ENCODE measurements at places on chromosomes 6 and 20.

GRCh38 chr6:132675002-132675401, 16.0 kb upstream of the TAAR1 start:
- ATAC-seq: no peak

GRCh38 chr6:21524201-21524600, 69.3 kb upstream of the SOX4 start:
- ATAC-seq: no peak

DNA sequence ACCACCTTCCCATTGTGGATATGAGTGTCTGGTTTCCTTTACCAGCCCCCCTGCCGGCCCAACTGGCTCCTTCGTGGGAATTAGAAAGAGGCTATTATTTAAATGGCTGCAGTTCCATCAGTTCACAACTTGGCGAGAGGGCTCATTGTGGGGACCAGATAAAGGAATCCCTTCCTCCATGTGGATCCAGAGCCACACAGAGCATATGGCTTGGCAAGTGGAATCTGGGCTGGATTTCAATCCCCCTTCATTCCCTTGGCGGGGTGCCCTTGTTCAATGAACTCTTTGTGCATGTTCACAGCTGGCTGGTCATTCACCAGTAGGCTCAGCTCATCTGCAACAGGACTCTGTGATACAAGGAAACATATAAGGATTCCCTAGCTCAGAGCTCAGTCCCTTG, 140.6 kb downstream of the OPN5 start:
- no peak for ATAC-seq

GRCh38 chr20:53706466-53707370, 113.1 kb upstream of the ZNF217 start:
- ATAC-seq: peak; percentile 2

GRCh38 chr20:24955045-24955444, 6.0 kb downstream of the CST7 start:
- peak; percentile 31 for ATAC-seq

DNA sequence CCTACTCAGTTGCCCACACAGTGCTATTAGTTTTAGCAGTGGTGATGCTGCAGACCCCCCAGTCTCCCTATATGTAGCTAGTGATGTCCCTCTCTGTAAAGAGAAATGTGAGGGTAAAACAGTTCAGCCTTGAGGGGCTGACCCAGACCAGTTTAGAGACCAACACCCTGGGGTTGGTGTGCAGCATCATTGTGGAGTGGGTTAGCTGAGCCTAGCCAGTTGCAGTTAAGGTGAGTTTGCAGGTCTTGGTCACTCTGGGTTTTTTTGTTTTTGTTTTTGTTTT, 401 bp upstream of the B3GALT4 start:
- ATAC-seq: no peak

DNA sequence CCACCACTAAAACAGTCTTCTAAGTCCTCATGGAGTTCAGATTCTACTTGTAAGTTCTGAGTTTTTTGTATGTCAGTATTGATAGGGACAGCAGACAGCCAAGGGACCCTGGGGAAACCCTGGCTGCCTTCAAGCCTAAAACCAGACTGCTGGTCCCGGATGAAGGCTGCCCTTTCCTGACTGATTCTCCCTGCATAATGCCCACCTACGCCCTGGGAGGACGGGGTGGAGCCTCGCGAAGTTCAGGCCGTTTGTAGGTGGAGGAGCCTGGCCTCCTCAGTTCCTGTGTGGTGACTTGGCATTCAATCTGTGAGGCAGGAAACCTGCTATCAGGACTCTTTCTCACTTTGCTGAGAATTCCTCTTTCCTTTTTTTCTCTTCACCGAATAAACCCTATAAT, 120.3 kb upstream of the LGSN start:
- no peak for ATAC-seq

- no peak for ATAC-seq
These were observed 100.1 kb downstream of the TNFRSF21 start for GRCh38 chr6:47209632-47210031.

DNA sequence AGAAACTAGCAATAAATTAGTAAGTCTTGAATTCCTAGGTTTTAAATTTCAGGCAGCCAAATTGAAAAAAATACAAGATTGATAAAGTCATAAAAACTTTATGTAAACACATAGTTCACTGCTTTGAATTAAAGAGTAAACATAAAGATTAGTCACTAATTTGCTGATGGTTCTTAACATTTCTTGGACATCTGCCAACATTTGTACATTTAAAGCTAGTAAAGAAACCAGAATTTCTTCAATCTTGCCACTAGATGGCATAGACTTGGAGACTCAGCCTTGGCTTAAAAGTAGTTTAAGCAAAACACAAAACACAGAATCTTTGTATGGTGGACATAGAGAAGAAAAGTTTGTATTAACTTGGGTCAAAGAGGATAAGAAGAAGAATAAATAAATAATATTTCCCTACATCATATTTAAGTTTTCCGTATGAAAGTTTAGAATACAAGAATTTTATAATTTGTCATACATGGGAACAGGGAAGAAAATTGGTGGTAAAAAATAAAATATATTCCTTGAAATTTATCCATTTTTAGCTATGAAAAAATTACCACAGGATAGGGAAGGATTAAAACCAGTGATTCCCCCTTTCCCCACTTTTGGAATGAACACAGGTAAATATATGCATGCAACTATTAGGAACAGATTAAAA, 41.7 kb upstream of the FAM135A start:
- peak; percentile 41 for ATAC-seq

- no peak for ATAC-seq
These were observed 79.7 kb upstream of the MYLIP start for GRCh38 chr6:16049168-16049567.

DNA sequence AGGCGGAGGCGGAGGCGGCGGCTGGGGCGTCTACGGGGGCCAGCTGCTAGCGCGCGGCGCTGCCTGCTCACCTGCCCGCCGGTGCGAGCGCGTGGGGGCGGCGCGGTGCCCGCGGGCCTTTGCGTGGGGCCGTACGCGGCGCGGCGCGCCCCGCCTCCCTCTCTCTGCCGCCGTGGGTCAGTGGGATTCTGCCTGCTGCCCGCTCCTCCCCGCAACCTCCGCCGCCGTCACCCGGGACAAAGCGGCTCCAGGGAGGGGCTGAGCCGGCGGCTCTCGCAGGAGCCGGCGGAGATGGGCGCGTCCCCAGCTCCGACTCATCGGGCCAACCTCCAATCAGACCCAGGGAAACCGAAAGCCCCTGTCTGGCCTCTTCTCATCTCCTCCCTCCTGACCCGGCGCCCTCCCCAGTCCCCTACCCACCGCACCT, at the start of gene RCAN2:
Gene RCAN2, minus strand, starts transcription at position 249 of the 427 bp plus-strand sequence.
- ATAC-seq: peak; percentile 60
